ENCODE measurements at places on chromosomes 2 and 18. TPM values are rescaled to one million over a fixed set of nuclear protein-coding genes. Genes with fewer than 3 reads are reported as not detected.

- DNase-seq = no peak
Measured at GRCh38 chr2:101846973-101847372, 144.8 kb upstream of the IL1R2 start.

GRCh38 chr2:217081799-217082198, 221.9 kb upstream of the TNP1 start:
- DNase-seq = no peak

GRCh38 chr2:219748671-219749570, 121.5 kb downstream of the SLC4A3 start:
- DNase-seq = no peak

DNA sequence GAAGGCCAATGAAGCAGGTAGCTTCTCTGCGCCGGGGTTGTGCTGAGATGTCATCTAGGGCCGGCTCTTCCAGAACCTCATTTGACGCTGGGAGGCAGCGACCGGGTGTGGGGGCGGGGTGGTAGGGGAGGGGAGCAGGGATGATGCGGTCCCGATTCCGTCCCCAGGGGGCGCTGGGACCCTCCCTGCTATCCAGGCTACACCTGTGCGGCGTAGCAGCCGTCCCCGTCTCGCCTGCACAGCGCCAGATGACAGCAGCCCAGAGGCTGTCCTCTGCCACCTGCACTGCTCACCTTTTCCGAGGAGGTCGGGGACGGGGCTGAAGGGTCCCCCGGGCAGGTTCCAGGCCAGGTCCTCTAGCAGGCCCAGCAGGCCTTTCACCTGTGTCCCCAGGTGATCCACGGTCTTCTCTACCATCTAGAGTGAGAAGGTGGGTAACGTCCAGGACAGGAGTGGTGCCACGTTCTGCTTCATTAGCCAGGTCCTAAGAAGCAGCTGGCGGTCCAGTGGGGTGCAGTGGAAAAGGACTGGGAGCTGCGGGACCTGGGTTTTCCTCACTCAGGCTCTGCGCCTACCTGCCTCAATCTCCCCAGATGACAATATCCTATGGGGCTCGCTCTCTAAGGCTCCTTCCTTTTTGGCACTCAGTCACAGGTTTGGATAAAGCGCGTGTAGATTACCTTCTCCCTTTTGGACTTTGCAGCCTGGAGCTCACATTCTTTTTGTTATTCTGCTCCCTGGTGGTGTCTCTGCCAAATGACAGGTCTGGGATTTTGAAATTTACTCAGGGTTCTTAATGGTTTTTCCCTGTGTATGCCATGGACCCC, 56.0 kb upstream of the RAB6C start:
- peak; percentile 67 for DNase-seq

DNA sequence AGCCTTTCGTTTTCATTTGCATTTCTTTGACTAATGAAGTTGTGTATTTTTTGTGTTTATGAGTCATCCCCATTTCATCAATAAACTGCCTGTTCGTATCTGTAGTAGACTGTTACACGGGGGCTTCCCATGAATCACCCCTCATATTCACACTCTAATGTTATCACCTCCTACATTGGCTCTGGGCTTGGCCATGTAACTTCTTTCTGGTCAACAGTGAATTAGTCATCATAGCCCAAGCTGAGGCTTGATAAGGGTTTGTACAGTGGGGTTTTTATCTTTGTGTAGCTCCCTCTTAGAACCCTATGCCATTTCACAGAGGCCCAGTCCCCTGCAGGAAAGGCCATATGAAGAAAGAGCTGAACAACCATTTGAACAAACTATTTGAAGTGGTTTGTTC, 151.0 kb downstream of the CCBE1 start:
- no peak for DNase-seq

GRCh38 chr2:231185886-231186285, 12.5 kb upstream of the ARMC9 start:
- DNase-seq = no peak

GRCh38 chr2:2026252-2026831, 282.0 kb upstream of the PXDN start:
- no peak for DNase-seq

DSC3 gene
- 29.1 TPM for total RNA-seq

BARD1 gene
- 25.0 TPM for total RNA-seq

LYG1 gene
- total RNA-seq = 2.2 TPM

SCN9A gene
- total RNA-seq = 1.5 TPM

VPS54 gene
- total RNA-seq = 35.6 TPM

SLC16A14 gene
- total RNA-seq = 10.1 TPM
